Urinary bladder (tissue), 4 donors: ENCODE measurements at places on chromosomes 5 and 9.

GRCh38 chr5:175572886-175573285, 85.0 kb upstream of the HRH2 start:
- no peak for DNase-seq

GRCh38 chr5:135437796-135438560, 9.2 kb downstream of the DCANP1 start:
- no peak for DNase-seq

- DNase-seq: peak; percentile 64
These were observed 233.3 kb upstream of the ADAMTS16 start for GRCh38 chr5:4906786-4907185.

DNA sequence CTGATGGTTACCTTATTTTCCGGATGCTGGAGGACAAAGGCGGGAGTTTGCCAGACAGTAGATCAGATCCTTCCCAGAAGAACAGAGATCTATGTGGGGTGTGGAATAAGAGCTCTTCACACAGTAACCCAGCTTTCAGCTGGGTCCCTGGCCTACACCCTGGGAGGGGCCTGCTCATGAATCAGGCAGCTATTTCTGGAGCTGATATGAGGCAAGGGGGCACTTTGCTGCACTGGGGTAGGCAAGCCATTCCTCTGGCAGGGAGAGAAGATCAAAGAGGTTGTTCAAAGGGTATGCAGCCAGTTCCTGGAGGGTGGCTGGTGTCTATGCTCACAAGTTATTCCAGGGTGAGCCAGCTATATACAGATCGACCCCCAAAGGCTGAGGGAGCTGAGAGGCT, 48.6 kb downstream of the CYSTM1 start:
- DNase-seq: no peak

DNA sequence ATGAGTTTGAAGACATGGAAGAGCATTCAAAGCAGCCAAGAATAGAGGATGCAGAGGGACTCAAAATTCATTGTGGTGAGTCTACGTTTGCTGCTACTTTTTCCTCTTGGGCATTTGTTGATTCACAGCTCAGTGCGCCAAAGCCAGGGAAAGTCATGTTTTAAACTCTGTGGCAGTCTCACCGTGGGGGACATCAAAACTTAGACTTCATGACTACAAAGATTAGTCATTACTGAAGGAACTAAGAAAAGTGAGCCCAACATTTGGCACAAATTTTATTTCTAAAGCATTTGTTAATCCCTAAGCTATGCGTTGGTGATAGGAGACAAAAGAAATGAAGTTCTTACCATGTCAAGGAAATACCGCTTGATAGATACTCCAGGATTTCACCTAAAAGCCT, 73.7 kb upstream of the MTAP start:
- no peak for DNase-seq

DNA sequence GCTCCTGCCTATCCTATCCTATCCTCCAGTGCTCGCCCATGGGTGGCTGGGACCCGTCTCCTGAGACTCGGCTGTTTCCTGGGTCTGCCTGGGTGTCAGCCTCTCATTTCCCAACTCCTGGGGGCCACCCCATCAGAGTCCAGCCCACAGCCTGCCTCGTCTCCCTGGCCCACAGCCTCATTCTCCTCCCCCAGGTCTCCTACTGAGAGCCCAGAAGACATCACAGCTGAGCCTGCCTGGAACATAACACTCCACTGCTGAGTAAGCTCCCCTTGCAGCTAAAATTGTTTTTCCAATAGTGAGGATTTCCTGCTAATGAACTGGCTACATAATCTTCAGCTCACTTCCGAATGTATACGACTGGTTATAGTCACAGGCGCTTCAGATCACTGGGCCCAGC, 95.3 kb downstream of the TTLL11 start:
- no peak for DNase-seq

DNA sequence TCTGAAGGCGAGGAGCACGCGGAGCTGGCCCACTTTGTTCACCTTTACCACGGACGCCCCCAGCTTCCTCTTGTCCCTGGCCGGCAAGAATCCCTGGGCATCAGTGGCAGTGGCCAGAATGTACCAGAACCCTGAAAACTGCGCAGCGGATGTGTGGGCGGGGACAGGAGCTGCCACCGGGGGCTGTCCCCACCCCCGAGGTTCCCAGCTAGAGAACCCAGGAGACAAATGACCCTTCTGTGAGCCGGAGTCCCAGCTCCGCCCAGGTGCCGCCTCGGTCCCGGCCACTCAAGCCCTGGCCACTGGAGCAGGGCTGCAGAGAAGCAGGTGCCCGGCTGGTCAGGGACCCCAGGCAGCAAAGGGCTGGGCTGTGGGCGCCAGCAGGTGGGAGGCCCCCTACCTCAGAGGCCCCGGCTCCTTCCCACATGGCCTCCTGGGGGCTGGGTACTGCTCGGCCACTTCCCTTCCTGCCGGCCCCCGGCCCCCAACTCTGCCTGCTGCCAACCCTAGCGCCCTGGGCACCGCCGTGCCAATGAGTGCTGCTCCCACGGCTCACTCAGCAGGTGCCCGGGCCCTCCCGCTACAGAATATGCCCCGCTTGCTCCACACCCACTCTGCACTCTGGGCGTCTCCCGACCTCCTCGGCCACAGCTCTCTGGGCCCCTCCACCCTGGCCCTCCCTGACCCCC, 713 bp downstream of the LCN10 start:
- DNase-seq: no peak

- no peak for DNase-seq
These were observed 74.2 kb upstream of the TUSC1 start for GRCh38 chr9:25752398-25752797.

DNA sequence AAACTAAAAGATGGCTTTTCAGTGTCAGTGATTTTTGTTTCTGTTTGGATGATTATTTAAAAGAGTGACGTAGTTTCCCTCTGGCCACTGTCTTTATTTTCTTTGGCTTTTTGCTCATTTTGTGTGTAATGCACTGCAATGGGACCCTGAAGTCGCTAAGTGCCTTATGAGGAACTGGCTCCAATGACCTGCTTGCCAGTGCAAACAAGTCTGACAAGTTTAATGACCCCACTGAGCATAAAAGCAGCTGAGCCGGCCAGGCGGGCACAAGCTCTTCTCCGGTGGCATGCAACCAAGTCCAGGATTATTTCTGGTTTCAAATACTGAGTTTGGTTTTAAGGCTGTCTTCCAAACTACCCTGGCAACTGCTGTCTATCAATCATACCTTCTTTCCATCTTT, 15.6 kb upstream of the GNA14 start:
- DNase-seq: no peak

GRCh38 chr5:167713896-167714295, 577.5 kb upstream of the WWC1 start:
- DNase-seq: no peak

- DNase-seq: no peak
These were observed 8.3 kb downstream of the COL15A1 start for GRCh38 chr9:98951967-98952366.

DNA sequence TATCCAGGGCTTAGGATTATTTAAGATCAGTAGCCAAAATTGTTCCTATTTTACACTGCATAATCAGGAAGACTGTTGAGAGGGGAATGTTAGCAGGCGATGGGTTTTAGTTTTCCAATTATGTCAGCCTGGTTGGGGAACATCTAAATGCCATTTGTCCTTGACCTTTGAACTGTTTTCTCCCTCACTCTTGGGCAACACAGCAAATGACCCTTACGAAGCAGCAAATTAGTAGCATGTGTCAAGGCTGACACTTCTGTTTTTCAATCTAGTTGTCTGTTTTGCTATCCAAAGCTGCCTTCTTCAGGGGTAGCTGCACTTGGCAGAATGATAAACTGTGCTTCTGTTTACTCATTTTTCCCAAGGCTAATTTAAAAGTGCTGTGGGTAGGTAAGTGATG, 78.0 kb upstream of the AGXT2 start:
- DNase-seq: no peak

DNA sequence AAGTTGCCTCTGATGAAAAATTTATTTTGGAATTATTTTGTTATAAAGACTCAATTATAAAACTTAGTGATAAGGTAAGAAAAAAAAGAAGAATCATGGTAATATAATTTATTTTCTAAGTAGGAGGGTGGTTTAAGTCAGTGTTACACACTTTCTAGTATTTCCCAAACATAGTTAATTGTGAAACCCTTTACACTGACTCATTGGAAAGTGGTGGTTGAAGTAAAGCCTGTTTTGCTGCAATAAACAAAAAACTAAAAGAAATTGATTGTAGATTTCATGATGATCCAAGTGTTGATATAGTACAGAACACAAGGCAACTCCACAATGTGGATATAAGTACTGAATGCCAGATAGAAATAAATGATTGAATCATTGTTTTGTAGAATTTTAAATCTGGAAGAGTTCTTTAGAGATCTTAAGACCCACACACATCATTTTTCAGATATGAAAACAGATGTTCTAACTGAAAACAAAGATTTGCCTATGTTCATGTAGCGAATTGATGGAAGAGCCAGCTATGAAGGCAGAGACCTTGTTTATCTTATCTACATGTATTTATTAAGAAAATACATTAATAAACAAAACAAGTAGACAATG, 539.8 kb downstream of the PRELID2 start:
- DNase-seq: no peak

DNA sequence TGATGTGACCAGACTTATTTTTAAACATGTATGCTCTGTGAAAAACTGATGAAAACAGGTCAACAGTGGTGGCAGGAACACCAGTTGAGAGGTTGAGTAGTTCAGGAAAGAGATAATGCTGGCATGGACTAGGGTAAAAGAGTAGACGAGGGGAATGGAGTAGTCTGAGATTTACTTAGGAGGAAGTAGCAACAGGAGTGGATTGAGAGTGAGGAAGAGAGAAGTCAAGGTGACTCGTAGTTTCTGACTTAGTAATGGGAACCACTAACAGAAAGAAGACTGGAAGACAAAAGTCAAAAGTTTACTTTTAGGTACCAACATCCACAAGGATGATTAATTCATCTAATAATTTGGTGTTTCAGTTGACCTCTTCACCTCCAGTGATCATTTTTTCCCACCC, 3.6 kb downstream of the SRA1 start:
- DNase-seq: no peak

- no peak for DNase-seq
These were observed 14.3 kb upstream of the LHX3 start for GRCh38 chr9:136219276-136219675.

DNA sequence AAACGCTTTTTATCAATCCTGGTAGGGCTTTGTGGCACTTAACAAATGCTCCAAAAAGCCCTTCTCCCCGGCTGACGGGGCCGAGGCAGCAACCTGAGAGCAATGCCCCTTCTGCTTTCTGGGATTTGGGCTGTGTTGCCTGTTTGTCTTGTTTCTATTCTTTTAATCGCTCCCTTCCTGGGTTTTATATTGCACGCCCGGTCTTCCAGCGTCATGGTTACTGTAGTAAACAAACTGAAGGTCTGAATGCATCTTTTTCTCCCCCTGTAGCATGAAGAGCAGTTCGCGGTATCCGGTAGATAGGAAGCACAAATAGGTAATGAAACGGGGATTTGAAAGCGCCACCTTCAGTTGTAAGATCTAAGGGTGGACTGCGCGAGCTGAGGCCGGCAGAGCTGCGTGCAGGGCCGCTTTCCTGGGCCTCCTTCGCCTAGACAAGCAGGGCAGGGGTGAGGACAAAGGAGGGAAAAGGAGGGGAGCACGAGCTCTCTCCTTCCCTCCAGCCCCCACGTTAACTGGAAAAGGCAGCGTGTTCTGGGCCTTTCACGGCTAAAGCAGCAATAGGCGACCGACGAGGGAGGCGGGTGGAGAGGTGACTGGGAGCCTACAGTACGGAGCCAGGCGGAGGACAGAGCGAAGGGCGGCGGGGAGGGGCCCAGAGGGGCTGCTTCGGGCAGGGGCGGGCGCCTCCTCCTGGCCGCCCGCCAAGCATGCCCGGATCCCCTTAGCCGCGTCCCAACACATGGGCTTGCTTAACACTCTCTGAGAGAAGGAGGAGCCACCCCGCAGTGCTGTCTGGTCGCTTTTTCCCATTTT, 49.3 kb upstream of the ZNF366 start:
- peak; percentile 39 for DNase-seq

DNA sequence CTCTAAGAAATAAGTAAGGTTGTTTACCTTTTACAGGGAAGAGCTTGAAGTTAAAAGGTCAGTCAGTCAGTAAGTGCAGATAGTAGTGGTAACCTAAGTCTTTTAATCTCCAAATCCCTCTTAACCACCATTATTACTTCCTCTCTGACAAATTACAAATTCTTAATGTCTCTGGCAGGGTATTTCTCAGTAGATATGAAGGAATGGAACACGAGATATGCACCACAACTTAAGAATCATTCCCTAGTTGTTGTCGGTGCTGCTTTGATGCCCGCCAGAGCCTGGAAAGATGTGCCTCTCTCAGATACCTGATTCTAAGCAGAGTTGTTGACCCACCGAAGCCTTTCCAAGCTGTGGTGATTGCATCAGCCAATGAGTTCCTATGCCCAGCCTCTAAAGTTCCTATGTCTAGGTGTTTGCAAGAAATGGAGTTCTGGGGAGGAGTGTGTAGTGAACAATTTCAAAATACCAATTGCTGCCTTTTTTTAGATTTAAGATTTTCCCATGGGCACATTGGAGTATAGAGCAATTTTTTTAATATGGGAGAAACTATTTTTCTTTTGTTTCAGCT, 78.5 kb downstream of the CD180 start:
- no peak for DNase-seq

- DNase-seq: no peak
These were observed 135.0 kb upstream of the IRX4 start for GRCh38 chr5:2017540-2018389.

DNA sequence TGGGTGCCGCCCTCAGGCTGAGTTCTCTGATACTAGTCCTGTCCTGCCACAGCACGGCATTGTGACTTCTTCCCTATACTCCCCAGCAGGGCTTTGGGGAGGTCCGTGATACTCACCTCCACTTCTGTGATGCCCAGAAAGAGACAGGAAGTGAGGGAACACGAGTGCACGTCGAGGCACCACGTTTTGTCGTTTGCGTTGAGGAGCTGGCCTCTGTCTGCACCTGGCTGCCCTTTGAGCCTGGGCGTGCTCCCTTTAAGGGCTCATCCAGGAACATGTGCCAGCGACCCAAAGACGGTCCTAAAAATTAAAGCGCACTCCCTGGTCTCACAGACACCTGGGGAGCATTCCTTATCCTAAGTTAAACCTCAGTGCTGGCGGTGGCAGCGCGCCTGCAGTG, 8.7 kb upstream of the IRX4 start:
- DNase-seq: no peak

DNA sequence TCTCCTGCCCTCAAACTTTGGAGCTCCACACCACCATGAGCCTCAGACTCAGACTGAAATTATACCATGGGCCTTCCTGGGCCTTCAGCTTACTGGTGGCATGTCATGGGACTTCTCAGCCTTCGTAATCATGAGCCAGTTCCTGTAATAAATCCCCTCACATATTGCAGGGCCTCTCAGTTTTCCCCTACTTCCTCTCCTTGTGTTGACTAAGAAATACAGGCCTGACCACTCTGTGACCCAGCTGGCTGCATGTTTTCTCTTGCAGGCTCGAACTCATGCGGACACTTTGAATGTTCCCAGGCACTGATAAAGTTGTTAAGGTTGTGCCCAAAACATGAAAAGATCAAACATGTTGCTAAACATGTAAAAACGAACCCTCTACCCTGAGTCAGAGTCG, 26.2 kb upstream of the SHC3 start:
- no peak for DNase-seq

GRCh38 chr9:71683598-71684235, 84.6 kb downstream of the CEMIP2 start:
- DNase-seq: no peak

GRCh38 chr9:76271755-76272154, 122.5 kb downstream of the RFK start:
- no peak for DNase-seq
